CD4-positive, alpha-beta T cell (primary cell): ENCODE measurements at places on chromosomes 7 and 10.

GRCh38 chr7:22039670-22040069 lies 94.0 kb upstream of the CDCA7L start:
- DNase-seq, result no peak

DNA sequence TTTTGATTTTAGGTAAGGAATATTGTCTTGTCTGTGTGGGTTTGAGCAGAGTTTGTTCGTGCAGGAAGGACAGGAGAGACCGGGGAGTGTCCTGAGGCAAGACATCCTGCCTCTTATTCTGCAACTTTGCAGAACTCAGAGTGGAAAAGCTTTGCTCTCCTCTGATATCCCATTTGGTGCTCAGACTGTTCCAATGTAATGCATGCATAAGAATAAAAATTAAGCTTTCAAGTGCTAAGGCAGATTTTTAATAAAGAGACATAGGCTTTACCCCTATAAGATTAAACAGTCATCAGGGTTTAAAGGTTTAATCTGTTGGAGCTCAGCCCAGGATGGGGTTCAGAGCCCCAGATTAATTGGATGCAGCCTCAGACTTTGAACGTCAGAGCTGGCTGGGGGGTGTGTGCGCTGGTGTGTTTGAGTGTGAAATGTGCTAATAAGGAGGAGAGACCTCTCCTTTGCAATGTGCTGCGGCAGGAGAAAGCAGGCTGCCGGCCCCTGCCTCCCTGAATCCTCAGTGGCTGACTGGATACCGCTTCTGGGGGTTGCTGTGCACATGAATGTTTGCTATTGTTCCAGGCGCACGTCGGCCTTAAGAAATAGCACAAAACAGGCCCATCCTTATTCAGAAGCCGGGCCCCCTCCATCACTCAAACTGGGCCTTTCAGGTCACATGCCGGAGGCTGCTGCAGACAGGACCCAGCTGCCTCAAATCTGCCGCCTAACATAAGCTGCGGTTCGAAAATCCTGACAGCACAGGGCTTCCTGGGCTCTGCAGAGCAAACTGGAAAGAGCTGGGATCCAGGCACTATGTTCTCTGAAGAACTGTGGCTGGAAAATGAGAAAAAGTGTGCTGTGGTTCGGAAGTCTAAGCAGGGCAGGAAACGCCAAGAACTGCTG lies 84.1 kb upstream of the PRR15 start:
- no peak for DNase-seq

DNA sequence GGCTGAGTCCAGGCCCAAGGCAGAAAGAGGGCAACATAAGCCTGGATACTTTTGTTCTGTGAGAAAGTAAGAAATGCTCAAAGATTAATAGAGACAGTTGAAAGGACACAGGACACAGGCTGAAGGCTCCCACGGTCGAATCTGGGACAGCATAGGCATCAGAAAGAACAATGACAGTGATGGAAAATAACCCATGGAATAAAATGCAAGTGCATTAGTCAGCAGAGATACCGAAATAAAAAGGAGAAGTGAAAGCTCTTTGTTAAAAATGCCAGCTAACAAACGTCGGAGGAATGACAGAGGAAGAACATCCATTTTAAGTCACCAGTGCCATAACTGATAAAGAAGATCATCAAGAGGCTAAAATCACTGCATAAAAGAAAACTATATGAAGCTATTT lies 19.6 kb upstream of the AGAP5 start:
- no peak for DNase-seq

- DNase-seq, result no peak
Measured at GRCh38 chr10:26172131-26172530, 44.4 kb upstream of the GAD2 start.

DNA sequence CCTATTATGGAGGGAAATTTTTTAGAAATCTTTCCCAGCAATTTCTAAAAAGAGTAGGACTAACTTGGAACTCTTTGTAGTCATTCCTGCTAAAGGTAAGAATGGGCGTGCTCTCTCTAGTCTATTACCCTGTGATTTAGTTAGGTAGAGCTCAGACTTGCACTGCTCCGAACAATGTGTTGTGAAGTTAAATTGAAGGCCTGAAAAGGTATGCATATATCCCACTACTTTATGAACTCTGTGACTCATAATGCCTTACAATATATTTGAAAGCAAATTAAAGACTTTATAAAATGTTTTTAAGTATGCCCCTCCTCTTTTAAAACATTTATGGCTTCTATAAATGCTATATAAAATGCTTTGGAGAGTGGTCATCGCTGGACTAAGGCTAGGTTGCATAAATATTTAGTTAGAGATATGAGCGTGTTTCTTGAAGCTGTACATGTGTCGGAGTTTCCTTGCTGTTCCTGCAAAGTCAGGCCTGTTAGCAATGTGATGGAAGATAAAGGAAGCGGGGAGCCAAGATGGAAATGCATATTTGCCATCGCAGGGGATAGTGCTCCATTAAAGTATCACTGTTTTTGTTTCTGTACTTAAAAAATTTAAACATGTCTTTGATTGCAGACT lies 761.4 kb downstream of the LRMDA start:
- DNase-seq, result no peak

DNA sequence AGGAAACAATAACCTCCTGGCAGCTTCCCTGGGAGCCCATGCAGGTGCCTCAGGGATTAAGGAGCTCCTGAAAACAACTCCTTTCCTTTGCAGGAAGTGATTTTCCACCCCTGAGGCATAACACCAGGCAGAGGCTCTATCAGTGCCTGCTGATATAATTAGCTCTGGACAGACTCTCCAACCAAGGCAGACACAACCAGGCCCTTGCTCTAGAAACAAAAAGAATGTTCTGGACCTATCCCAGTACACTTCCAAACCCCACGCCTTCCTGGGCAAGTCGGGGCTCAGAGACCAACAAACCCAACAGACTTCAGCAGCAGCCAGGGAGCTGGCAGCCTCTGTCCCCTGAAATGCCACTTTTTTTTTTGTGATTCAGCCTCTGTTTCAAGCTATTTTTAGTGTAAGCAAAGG lies 247.1 kb downstream of the KCNMA1 start:
- no peak for DNase-seq

DNA sequence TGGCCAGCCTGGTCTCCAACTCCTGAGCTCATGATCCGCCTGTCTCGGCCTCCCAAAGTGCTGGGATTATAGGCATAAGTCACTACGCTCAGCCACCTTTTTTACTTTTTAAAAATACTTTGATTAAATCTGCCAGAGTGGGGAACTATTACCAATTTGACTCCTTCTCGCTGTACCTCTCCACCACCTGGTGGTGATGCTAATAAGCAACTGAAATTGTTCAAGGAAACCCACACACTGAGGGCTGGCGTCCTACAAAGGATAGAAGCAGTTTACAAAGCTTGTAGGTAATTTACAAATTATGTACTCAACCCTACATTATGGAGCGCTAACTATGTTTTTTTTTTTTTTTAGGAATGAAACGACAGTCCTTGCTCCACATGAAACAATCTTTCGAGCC lies 111.1 kb downstream of the CPED1 start:
- DNase-seq, result no peak
